ENCODE measurements at places on chromosomes 5 and 9.

DNA sequence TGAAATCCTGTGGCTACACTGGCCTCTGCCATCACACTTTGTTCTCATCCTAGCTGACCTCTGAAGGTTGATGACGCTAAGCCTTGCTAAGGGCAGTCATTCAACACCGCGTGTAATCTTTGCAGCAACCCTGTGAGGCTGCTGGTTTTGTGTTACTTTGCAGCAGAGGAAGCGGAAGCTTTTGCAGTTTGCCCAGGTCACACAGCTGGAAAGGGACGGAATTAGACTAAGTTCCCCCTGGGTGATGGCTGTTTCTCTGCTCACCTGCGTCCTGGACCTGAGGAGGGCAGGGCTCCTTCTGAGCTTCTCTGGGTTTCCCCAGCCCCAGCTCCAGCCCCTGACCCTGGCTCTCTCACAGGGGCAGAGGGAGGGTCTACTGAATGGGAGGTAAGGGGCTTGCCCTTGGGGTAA lies 7.3 kb upstream of the SLC25A51 start:
- DNase-seq: no peak

DNA sequence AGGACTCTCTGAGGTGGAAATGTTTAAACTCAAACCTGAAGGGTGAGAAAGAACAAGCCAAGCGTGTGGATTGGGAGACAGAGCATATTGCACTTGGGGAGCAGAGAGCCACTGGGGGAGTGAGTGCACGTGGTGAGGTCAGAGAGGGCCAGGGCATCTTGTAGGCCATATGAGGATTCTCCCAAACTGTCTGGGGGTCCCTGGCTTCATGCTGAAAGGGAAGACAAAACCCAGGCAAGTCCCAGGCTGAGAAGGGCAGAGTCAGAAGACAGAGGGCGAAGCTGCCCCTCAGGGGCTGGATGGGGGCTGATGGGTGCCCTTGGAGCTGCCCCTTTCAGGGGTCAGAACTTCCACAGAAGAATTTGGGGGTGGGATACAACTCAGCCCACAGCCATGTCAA lies 215.3 kb upstream of the S1PR3 start:
- DNase-seq: no peak

DNA sequence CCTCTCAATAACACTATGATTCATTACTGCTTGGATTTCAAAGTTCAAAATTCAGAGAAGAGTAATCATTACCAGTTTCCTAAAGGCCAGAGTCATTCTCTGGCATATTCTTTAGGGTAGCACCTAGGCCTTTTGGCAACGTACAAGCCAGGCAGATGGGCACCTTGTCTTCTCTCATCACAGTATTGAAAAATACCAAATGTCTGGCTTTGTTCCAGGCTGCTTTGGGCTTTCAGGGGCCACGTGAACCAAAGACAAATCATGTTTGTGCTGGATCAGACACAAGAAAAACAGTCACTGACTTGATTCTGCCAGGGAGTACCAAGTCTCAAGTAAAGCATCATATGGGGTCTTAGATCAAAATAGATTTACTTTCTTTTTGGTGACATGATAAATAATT lies 15.5 kb downstream of the MEGF9 start:
- no peak for DNase-seq

DNA sequence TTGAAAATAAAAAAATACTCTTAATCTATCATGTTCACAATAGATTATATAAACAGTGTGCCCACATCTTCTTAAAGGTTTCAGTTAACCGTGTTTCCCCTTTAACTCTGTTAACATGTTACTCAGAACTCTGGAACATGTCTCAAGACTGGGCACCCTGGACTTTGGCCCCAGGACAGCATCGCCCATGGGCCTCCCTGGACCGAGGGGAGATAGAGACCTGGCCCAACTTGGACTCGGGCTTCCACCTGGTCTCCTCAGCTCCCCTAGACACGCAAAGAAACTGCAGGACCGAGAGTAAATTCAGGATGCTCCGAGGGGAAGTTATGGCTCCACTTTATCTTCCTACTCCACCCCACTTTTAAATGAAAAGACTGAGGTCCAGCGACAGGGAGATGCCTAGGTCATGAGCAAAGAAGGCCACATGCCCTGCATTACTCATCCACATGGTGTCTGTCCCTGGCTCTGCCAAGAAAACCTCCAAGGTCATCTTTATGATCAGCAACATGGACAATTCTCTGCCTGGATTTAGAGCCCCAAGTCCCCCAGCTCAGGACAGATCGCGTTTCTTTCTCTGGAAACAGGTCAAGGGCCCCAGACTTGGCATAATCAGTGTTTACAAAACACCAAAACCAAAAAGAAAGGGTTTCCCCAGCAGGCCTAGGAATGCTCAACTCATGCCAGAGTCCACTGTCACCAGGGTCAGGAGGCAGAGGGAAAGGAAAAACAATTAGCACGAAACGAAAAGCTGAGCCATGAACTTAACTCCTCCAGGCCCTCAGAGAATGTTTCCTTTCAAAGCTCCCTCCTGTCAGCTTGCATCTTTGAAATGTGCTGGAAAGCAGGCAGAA lies 17.4 kb downstream of the GPX3 start:
- DNase-seq: peak; percentile 53

- DNase-seq: no peak
These were observed 90.8 kb downstream of the PLPPR1 start for GRCh38 chr9:101119206-101119819.

DNA sequence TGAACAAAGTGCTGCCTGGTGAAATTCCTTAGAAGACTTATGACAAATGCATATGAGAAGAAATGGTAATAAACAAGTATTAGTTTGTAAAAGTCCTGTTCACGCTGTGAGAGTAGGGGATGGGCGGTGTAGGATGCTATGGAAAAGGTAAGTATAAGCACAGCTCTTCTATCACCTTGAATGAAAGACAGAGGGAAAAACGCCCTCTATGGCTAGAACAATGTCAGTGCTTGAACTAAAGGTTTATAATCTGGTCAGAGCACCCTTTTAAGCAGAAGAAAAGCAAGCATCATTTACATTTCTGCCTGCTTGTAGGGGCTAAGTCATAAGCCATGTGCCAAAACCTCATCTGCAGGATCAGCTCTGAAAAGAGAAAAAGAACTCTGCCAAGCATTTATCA lies 115.2 kb downstream of the LHFPL2 start:
- DNase-seq: peak; percentile 38

- DNase-seq: no peak
These were observed 159.3 kb downstream of the SLC24A2 start for GRCh38 chr9:19629488-19629887.

GRCh38 chr5:84885485-84886258 lies 501.0 kb upstream of the EDIL3 start:
- no peak for DNase-seq

DNA sequence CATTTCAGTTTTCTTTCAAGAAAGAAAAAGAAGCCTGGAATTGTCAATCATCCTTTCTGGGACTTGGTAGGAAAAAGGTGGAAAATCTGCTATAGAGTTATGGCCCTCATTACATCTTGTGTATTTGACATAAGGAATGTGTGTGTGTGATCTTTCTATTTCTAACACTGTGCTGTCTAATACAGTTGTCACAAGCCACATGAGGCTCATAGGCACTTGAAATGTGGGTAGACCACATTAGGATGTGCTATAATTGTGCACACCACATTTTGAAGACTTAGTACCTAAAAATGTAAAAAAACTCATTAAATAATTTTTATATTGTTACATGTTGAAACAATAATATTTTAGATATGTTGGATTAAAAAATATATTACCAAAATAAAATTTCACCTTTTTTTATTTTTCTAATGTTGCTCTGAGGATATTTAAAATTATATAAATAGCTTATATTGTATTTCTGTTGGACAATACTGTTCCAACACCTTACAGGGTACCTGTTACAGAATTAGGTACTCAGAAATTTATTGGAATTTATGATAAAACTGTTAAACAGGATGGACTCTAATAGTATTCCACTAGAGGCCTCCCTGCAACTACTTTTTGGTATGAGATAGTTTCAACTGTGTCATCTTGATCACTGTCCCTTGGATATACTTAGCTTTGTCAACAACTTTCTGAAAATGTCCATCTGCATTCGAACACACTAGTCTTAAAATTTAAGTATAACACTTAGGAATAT lies 18.4 kb downstream of the MSANTD3 start:
- no peak for DNase-seq

GRCh38 chr5:29262339-29263123 lies 1931.0 kb upstream of the CDH6 start:
- DNase-seq: no peak

DNA sequence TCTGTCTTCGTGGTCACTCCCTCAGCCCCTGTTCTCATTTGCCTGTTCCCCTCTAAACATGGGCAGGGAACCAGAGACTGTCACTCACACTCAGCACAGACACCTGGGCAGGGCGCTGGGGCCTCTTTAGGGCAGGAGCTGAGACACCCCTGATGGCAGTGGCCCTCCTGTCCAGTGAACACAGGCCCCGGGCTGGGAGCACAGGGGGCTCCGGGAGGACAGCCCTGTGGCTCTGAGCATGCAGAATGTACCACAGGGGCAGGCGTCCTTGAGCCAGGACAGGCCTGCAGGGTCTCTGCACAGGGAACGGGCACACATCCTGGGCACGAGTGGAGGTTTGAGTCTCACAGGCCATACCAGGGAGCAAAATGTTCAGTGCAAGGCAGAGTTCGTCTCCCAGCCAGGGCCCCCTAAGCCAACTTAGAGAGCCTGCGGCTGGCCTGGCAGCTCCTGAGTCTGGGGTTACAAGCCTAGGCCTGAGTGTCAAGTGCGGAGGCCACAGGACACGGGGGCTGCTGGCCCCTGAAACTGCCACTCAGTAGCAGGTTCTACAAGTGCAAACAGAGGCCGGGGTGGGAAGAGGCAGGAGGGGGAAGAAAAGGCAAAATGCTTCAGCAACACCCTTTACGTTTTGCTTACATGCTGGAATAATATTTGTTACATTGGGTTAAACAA lies 55.9 kb upstream of the NKD2 start:
- DNase-seq: no peak

All from HCEC 1CT (cell line).